ENCODE measurements at places on chromosomes 3 and 15.
A peak's percentile ranks its signal among the peaks of the same experiment; 100 is the strongest.

DNA sequence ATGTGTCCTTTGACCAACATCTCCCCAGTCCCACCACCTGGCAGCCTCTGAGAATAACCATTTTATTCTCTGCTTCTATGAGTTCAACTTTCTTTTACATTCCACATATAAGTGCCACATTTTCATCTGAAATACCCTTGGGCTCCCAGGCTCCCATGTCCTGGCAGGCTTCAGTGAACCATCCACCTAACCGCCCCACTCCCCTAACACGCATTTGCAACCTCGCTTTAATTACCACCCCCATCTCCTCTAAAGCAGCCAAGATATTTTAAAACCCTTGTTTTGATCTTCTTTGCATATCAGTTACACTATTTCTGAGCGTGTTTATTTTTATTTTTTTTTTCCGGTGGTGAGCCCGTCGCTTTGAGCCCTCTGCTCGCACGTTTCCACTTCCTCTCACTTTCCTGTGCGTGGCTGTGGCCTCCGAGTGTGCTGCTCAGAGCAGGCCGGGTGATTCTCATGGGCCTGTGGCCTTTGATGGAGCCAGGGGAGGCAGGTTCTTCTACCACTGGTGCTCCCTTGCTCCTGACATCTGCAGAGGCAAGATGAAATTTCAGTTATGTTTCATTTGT is 195.4 kb upstream of the LPP start:
- no peak for DNase-seq

DNA sequence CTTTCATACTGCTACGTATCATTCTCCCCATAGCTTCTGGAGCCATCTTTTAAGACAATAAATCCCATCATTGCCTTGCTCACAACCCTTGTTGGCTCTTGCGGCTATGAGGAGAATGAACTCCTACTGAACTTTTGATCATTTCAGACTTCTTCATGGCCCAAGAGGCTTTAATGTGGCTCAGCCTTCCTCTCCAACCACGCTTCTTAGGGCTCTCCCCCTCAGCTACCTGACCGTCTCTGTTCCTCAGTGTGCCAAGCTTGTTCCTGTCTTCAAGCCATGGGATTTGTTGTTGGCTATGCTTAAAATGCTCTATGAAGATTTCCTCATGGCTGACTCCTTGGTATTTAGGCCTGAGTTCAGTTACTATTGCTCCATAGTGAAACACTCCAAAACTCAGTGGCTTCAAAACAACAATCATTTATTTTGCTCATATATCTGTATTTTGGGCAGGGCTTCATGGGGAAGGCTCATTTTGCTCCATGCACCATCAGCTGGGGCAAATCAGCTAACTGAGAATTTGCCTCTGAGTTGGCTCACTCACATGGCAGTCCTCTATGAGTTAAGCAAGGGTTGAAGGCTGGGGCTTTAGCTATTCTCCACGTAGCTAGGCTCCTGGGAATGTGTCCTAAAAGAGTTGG is 47.5 kb downstream of the FOXL2 start:
- no peak for DNase-seq

GRCh38 chr3:139534992-139535879 is 4.3 kb downstream of the RBP1 start:
- DNase-seq = peak; percentile 27

- DNase-seq = no peak
Observed at GRCh38 chr15:57640930-57641682, 49.4 kb downstream of the MYZAP start.

All from anterior cingulate cortex (tissue), 58 donors.